Right atrium auricular region (tissue), 2 donors: ENCODE measurements at places on chromosomes 4 and X.
A peak's percentile ranks its signal among the peaks of the same experiment; 100 is the strongest.

DNA sequence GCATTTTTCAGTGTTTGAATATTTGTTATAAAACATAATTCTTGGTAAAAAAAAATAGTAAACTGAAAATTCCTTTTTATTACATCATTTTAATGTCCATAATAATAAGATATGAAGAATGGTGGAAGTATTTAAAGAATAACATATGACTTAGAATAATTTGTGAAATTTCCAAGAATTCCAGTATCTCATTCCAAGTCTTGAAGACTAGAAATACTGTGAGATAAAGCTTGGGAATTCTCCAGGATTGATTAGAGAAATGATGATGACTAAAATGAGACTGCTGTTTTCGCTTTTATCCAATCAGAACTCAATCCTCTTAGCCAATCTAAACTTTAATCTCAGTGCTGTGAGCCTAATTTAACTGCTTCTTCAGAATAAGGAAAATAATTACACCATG is 184.2 kb upstream of the HCCS start:
- DNase-seq: no peak

GRCh38 chrX:79231662-79232061 is 87.2 kb downstream of the GPR174 start:
- DNase-seq: no peak

- DNase-seq: no peak
Measured at GRCh38 chrX:118513120-118513898, 17.7 kb downstream of the DOCK11 start.

DNA sequence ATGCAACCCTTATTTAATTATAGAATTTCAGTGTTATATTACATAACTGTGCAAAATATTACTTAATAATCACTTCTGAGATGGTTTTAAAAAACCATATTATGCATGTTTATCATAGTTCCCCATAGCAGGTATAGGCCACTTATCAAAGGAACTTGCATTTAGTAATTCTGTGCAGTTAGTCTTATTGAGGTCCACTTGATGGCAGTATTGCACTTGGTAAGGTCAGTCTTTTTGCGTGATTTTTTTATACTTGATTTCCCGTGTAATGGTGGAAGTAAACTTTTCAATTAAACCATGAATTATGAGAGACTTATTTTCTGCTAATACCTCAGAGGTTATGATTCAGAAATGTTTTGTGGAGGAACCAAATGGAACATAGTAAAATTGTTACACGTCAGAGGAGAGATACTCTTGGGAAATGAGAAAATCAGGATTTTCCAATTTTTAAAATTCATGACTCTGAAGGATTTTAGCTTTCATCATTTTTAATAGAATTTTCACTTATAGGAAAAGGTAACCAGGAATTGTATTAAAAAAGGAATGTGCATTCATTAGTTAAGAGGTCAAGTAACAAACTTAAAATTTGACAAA is 230.0 kb downstream of the CCSER1 start:
- DNase-seq: no peak

GRCh38 chrX:65744965-65745364 is 77.5 kb downstream of the MSN start:
- DNase-seq: no peak

- DNase-seq: no peak
Measured at GRCh38 chr4:39544580-39545315, 17.5 kb upstream of the UGDH start.

DNA sequence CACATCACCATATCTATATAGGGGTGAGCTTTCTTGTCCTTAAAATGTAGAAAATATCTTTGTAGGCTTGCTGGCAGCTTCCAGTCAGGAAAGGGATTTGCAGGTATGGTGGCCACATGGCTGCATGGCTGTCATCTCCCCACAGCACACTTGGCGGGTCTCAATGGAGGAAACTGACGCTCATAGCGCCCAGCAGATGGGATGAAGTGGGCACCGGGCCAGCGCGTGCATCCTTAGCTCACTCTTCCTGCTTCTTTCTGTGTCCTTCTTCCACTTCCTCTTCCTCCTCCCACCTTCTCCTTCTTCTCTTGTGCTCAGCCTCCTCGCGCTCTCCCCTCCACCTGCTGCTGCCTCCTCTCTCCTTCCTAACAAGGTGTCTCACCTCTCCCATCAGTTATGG is 156.2 kb upstream of the PSAPL1 start:
- no peak for DNase-seq

DNA sequence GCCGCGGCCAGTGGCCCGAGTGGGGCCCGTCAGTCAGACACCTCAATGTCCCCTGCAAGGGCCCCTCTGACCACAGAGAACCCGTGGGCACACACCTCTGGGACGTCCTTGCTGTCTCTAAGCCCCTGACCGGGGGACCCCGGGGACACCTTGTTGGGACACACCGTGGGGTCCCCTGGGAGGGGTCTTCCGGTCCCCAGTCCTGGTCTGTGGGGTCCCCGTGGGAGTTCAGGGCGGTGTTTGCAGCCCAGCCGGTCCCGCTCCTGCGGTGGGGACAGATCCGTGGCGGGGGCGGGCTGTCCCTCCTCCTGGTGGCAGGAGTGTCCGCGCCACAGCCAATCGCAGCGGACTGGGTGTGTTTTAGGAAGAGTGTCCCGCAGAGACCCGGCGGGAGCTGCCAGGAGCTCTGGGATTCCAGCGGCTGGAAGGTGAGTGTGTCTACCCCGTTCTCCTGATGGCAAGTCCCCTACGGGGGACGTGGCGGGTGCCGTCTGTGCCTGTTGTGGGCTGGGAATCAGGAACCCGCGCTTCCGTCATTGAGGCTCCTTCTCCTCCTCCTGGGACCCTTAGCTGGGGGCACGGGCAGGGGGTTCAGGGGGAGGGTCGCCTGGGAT is 5.1 kb upstream of the PLCXD1 start:
- peak; percentile 78 for DNase-seq

DNA sequence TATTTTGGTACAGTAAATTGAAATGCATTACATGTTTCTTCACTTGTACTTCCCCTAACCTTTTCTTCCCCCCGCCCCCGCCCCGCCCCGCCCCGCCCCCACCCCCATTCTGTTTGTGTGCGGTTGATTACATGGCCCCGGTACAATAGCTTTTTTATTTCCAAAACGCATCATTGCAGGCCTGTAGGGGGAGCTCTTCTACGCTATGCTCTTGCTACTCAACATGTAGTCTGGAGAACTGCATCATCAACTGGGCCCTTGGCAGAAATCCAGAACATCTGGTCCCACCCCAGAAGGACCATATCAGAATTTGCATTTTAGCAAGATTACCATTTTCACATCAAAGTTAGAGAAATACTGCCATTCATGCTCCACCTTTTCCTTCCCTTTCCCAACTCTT is 333.3 kb upstream of the DDX53 start:
- no peak for DNase-seq

DNA sequence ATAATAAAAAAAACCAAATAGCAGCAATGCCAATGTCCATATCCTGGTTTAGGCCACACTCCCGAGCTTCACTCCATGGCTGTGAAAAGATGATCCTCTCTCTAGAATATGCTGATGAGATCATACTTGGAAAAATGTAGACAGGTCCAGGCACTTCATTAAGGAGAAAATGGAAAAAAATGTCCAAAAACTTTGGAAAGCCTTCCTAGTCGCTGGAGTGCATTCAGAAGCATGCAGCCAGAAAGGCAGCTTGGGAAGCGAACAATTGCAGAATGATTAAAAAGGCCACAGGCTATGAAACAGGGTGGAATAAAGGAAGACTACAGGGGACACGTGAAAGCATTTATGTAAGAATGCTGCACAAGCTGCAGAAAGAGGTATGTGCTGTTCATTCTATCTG is 165.6 kb upstream of the HCCS start:
- DNase-seq: no peak

GRCh38 chr4:5821665-5822358 is 71.1 kb downstream of the CRMP1 start:
- DNase-seq: no peak

DNA sequence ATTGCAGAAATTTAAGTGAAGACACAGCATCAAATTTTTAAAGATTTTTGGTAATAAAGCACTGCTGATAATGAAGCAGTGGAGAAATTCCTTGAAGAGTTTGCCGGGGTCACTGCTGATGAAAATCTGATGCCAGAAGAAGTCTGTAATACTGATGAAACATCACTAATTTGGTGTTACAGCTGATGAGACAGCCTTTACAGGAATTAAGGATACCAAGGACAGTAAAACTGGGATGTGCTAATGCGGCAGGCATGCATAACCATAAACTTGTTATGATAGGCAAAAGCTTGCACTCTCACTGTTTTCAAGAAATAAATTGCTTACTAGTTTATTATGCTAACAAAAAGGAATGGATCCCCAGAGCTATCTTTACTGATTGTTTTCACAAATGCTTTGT is 52.9 kb upstream of the VEGFC start:
- no peak for DNase-seq
